RWPE2 (cell line): ENCODE measurements at places on chromosomes 2 and 18.

GRCh38 chr18:58532298-58532697 is 96.6 kb downstream of the ALPK2 start:
- no peaks in the 10 kb centered on the region for H3K36me3 ChIP-seq
- H3K27ac ChIP-seq: no peak overlapping the region
- DNase-seq: no peak
- no peaks in the 10 kb centered on the region for H3K4me1 ChIP-seq
- H3K27me3 ChIP-seq: no peaks in the 10 kb centered on the region

DNA sequence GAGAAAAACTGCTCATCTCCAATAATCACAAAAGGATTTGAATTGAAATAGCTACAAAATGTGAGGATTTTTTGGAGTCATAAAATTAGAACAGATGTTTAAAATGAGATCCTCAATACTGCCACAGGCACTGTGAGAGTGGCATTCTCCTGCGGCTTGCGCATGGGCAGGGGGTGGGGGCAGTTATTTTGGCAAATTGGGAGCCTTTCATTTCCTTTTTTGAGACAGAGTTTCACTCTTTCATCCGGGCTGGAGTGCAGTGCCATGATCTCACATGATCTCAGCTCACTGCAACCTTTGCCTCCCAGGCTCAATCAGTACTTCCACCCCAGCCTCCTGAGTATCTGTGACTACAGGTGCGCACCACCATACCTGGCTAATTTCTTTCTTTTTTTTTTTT is 42.4 kb downstream of the POMC start:
- no peaks in the 10 kb centered on the region for H3K36me3 ChIP-seq
- no peak for DNase-seq
- no peak overlapping the region for H3K4me3 ChIP-seq
- H3K27ac ChIP-seq: no peak overlapping the region
- H3K4me1 ChIP-seq: no peaks in the 10 kb centered on the region

- no peaks in the 10 kb centered on the region for H3K4me1 ChIP-seq
- DNase-seq: no peak
- no peaks in the 10 kb centered on the region for H3K27me3 ChIP-seq
- H3K36me3 ChIP-seq: no peaks in the 10 kb centered on the region; the same call in none of the 2 replicates
- no peak overlapping the region for H3K27ac ChIP-seq
- H3K4me3 ChIP-seq: no peak overlapping the region
These were observed 166.1 kb downstream of the SMAD7 start for GRCh38 chr18:48784656-48785055.

GRCh38 chr2:115910270-115910669 is 1467.8 kb downstream of the DPP10 start:
- no peaks in the 10 kb centered on the region for H3K4me1 ChIP-seq
- H3K36me3 ChIP-seq: no peaks in the 10 kb centered on the region
- H3K4me3 ChIP-seq: no peak overlapping the region
- no peak overlapping the region for H3K27ac ChIP-seq

DNA sequence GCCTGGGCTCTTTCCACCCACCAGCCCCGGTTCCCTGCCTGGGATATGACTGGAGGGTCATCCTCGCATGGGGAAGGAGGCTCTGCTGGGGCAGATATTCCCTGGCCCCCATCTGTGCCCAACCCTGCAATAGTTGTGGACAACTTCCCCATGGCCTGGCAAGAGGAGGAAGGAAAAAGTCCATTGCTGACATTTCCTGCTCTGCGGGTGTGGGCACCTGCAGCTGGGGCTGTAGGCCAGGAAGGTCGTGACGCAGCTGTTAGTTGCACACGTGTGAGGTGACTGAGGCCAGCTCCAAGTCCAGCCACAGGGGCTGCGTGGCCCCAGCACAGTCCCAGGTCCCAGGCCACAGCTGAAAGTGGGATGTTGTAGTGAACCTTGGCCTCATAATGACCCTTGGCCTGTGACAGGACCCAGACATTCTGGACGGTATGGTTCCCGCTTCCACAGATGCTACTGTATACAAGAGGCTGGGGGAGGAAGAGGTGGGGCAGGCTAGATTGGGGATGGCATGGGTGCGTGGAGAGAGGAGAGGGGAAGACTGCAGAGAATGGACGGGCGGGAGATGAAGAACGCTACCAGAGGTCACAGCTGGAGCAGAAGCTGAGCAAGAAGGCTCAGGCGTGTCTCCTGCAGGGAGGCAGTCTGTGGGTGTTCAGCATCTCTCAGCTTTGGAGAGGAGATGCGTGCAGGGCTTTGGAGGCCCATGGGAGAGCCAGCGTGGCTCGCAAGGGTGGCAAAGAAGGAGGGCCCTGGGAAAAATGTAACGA is 22.1 kb downstream of the OTOF start:
- H3K4me3 ChIP-seq: no peak overlapping the region
- no peaks in the 10 kb centered on the region for H3K4me1 ChIP-seq
- H3K27ac ChIP-seq: no peak overlapping the region
- DNase-seq: no peak

DNA sequence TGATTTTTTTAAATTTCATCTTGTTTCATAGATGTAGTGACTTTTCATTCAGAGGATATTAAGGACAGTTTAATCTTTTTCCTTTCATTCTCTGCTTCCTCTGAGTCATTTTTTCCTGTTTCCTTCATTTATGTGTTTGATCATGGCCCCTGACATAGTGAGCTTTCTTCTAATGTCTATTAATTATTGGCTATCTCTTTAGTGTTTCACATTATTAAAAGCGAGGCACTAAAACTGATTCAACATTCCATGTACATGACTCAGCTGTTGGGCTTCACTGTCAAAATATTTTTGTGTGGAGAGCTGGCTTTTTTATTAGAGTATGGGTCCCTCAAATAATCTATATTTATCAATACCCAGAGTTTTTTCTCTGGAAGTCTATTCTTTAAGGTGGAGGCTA is 125.8 kb downstream of the THSD7B start:
- H3K36me3 ChIP-seq: no peaks in the 10 kb centered on the region
- H3K27me3 ChIP-seq: no peaks in the 10 kb centered on the region
- no peak overlapping the region for H3K27ac ChIP-seq

GRCh38 chr2:45013229-45014015 is 4.2 kb upstream of the SIX2 start:
- no peaks in the 10 kb centered on the region for H3K36me3 ChIP-seq
- no peak overlapping the region for H3K27ac ChIP-seq
- peaks cover 18% of the 10 kb centered on the region for H3K27me3 ChIP-seq
- peak overlapping the region; percentile 9 for H3K4me3 ChIP-seq

DNA sequence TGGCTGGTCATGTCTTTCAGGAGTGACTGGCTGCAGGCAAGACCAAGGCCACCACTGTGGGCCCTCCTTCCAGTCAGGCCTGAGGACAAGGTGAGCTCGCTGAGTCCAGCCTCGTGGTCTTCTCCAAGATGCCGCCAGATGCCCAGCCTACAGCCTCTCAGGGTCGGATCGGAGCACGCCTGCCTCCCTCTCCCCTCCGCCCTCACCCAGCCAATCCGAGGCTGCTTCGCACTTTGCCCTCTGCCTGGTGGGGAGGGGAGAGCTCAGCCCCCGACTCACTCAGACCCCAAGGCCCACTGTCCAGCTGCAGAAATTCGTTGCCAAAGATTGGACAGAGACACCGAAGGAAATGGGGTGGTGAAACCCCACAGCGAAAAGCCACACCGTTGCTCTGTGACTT is 33.1 kb downstream of the ATOH8 start:
- no peaks in the 10 kb centered on the region for H3K27me3 ChIP-seq
- H3K27ac ChIP-seq: no peak overlapping the region
- H3K4me1 ChIP-seq: no peaks in the 10 kb centered on the region
- H3K36me3 ChIP-seq: no peaks in the 10 kb centered on the region

GRCh38 chr2:138723196-138723987 is 56.8 kb downstream of the NXPH2 start:
- no peaks in the 10 kb centered on the region for H3K27me3 ChIP-seq
- no peaks in the 10 kb centered on the region for H3K4me1 ChIP-seq
- no peak for DNase-seq

DNA sequence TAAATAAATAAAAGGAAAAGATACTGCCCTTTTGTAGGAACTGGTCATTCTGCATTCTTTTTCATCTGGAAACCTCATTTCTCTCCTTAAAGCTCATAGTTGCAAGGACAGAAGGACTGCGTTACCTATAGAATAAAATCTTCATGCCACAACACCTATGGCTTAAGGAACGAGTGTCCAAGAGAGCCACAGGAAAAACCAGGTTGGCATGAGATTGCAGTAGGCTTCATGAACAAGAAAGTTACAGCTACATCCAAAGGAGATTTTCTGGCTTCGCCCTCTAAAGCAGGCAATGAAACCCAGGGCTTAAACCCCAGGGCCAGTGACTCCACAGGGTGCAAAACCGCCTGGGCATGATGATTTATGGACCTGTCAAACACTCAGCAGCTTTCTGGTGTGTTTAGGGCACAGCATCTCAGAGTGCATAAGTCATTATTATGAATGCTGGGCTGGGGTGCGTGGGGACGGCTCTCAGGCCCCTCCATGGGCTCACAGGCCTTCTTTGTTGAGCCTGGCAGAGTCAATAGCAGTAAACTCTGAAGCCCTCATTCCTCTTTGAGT is 30.7 kb upstream of the PIEZO2 start:
- DNase-seq: no peak
- H3K4me3 ChIP-seq: no peak overlapping the region
- no peaks in the 10 kb centered on the region for H3K4me1 ChIP-seq
- no peak overlapping the region for H3K27ac ChIP-seq
- no peaks in the 10 kb centered on the region for H3K36me3 ChIP-seq

GRCh38 chr18:21593540-21594257 is 6.8 kb downstream of the ESCO1 start:
- H3K36me3 ChIP-seq: peaks cover 4% of the 10 kb centered on the region
- no peak overlapping the region for H3K4me3 ChIP-seq
- H3K27ac ChIP-seq: no peak overlapping the region
- no peak for DNase-seq

DNA sequence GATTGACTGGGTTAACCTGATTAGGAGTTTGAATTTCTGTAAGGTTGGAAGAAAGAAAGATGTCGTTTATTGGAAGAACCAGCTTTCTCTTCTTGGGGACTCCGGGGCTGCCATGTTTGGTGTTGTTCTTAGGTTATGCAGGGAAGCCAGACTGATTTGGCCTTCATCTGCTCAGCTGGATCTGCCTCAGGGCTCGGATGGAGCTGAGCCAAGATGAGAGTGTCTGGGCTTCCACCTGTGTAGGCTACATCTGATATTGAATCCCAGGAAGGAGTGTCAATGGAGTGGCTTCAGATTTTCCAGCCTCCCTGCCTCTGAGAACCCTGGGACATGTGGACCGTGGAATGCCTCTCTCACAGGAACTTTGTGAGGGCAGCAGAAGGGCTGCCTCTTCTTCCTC is 126.1 kb downstream of the WDSUB1 start:
- no peaks in the 10 kb centered on the region for H3K27me3 ChIP-seq
- H3K27ac ChIP-seq: no peak overlapping the region
- peaks cover 26% of the 10 kb centered on the region for H3K4me1 ChIP-seq
- DNase-seq: no peak
- H3K4me3 ChIP-seq: no peak overlapping the region
- H3K36me3 ChIP-seq: peaks cover 48% of the 10 kb centered on the region

DNA sequence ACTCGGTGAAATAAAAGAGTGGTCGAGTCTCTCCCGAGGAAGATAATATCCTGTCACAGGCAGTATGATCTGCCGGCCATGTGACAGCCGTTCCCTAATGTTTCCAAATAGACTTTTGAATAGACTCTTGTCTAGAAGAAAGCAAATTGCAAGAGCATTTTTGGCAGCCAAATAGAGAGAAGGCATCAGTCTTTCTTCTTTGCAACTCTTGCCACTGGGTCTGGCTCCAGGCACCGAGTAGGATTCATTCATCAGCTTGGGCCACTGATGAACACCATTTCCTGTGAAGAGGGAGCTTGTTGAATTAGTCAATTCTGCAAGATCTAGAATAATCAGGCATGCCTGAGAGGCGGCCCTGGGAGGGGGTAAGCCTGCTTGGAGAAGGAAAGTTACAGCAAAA is 165.6 kb downstream of the KLHL29 start:
- H3K27ac ChIP-seq: no peak overlapping the region
- H3K4me3 ChIP-seq: no peak overlapping the region
